ENCODE measurements at places on chromosomes 6 and 20. TPM values are rescaled to one million over a fixed set of nuclear protein-coding genes. Genes with fewer than 3 reads are reported as not detected.

The GABRR1 gene
- not detected for total RNA-seq

The FAM217A gene
- not detected for total RNA-seq

The PACRG gene
- total RNA-seq = 1.3 TPM

The SLC26A8 gene
- total RNA-seq = 0.87 TPM

The RIPPLY2 gene
- 0.29 TPM for total RNA-seq

The TMC2 gene
- not detected for total RNA-seq

The CDSN gene
- not detected for total RNA-seq

The ZNF391 gene
- total RNA-seq = 1.8 TPM

The CAPN11 gene
- total RNA-seq = 0.15 TPM

The FBXO30 gene
- total RNA-seq = 16.2 TPM

Data from smooth muscle cell of trachea (primary cell).